HL-60 (cell line): ENCODE measurements at places on chromosomes 6 and 20.

GRCh38 chr20:63215101-63216040, 560 bp downstream of the YTHDF1 start:
- peak; percentile 27 for DNase-seq

GRCh38 chr20:640674-641515, 12.1 kb downstream of the SRXN1 start:
- no peak for DNase-seq

- no peak for DNase-seq
These were observed 82.3 kb downstream of the CEBPB start for GRCh38 chr20:50272724-50273446.

- no peak for DNase-seq
These were observed 259.7 kb downstream of the RFPL4B start for GRCh38 chr6:112606656-112607435.

DNA sequence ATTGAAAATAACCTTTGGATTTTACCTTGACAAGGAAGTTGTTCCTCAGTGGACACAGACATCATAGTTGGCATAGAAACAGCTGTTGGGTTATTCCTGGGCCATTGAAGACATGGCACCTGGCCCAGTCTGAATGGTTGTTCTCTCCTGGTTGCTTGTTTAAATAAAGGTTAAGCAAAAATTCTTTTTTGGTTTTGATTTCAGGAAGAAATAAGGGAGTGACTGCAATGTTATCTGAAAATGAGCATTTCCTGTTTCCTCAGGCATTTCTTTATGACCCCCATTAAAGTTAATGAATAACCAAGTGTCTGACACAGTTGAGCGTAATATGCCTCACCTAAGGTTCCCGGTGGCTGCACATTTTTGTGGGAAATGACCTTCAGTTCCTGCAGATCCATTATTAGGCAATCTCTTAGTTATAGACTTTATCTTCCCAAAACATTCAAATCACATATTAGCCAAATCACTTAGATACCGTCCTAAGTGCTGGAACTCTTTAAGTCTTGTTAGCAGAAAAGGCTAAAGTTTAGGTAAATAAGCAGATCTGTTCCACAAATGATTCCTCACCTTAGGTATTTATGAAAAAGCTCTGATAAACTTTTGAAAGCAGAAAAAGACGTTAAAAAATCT, 648.7 kb upstream of the FLRT3 start:
- no peak for DNase-seq

DNA sequence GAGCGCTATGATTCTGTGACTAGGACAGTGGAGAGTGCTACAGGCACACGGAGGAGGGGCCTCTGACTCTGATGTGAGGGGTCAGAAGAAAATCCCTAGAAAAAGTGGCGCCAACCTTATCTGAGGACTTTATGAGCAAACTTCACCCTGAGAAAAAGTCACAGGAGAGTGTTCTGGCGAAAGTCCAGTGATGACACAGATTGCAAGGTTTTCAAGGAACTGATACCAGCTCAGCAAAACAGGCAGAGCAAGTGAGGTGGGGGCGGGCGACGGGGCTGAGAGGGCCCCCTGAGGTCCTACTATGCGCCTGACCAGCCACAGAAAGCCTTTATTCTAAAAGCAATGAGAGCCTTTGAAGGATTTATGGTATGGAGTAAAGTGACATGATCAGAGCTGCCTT, 73.3 kb downstream of the SLC22A23 start:
- no peak for DNase-seq

GRCh38 chr6:26172608-26172968, 85.4 kb downstream of the HFE start:
- peak; percentile 57 for DNase-seq

DNA sequence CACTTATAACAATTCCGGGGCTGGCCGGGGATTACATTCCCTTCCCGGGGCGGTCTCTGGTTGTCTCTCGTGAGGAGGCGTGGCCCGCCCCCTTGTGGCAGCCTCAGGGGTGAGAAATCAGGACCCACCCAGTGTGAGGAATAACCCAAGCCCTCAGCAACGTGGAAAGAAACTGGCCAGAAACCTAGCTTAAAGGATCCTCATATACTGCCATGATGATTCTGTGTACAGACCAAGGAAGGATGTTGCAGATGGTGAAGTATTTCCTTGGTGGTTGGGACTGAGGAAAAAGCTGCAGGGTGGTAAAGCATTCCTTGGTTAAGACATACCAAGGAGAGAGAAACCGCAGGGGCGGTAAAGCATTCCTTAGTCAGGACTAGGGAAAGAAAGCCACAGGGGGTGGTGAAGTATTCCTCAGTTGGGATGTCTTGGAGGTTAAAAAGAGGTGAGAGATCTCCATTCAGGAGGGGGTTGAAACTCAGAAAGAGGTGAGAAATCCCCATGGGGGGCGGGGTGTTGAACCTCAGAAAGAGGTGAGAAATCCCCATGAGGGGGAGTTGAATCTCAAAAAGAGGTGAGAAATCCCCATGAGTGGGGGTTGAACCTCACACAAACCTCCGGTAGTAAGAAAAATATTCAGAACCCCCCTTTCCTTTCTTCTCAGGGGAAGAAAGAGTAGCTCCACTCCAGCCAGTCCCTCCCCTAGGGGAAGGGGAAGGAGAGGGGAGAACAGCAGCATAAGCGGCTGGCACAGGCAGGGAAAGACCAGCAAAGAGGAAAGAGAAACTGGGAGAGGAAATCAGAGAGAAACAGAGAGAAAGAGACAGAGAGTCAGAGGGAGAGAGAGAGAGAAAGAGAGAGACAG, 238.1 kb downstream of the RNGTT start:
- DNase-seq = no peak

DNA sequence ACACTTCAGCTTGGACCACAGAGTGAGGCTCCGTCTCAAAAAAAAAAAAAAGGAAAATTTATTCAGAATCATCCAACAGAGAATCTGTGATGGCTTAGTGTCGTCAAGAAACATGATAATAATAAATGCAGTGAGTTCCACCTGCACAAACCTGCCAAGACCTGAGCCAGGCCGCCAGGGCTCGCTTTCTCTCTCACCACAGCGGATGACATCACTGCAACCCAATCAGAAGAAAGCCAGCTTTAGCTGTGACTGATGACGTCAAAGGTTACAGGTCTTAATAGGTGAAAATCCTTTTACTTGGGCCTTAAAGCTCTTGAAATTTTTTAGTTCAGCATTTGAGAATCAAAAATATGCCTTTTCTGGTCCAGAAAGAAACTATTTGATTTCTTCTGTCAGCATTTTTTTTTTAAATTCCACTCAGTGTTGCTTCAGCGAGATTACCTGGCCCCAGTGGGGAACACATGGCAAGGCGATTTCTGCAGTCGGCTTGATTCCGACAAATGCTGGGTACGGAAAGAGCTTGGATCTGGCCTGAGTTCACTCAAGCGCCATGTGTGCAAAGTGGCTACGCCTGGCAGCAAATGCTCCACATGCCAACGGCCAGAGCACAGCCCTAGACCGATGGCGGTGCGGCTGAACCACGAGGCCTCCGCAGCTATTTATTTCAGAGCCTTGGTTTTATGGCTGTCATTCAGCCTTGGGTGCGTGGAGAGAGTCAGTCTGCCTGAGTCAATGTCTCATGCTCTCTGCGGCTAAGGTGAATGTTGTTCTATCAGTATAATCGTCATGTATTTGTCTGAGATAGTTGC, 105.7 kb upstream of the QKI start:
- no peak for DNase-seq

GRCh38 chr6:154766288-154766687, 33.1 kb downstream of the SCAF8 start:
- no peak for DNase-seq

DNA sequence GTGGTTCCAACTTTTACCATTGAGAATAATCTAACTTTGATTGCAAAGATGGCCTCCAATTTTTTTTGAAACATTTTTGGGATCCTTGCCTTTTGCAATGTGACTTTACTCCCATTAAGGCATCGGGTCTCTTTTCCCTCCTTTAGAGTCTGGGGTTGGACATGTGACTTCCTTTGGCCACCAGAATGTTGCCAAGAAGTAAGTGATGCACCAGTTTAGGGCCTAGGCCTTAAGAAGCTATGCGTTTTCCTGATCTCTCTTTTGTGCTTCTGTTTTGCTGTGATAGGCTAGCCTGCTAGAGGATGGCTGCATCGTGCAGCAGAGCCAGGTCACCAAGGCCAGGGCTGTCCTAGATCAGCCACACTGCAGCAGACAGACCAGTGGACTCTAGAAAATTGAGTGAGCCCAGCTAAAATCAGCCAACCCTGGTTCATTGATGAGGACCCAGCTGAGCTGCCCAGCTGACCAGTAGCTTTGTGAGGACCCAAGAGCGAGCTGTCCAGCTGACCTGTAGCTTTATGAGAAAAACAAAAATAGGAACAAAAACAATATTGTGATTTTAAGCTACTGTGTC, 594.0 kb upstream of the JAG1 start:
- DNase-seq = no peak

DNA sequence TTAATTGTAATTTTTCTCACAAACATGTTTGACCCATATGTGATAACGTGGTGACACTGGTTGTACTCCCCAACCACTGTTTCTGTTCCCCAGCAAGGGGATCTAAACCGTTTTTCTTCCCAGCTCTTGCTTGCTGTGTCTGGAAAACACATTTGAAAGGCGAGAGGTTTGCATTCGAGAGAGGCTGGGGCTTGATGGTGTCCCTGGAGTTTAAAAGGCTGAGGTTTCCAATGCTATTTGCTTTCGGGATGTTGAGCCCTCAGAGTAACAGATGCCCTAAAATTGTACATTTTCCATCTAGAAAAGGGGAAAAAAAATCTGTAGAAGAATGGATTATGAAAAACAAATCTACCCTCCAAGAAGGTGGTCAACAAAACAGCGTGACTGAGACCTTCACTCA, 35.4 kb downstream of the AKAP12 start:
- DNase-seq = no peak

- no peak for DNase-seq
These were observed 28.3 kb downstream of the GLP1R start for GRCh38 chr6:39076623-39077535.

GRCh38 chr6:2688401-2689064, 62.2 kb downstream of the MYLK4 start:
- DNase-seq = no peak

GRCh38 chr20:45456632-45457031, 12.9 kb upstream of the WFDC2 start:
- no peak for DNase-seq

- peak; percentile 18 for DNase-seq
These were observed 40.8 kb downstream of the IYD start for GRCh38 chr6:150409576-150410066.

GRCh38 chr6:51398064-51398705, 579.5 kb downstream of the TFAP2B start:
- no peak for DNase-seq

DNA sequence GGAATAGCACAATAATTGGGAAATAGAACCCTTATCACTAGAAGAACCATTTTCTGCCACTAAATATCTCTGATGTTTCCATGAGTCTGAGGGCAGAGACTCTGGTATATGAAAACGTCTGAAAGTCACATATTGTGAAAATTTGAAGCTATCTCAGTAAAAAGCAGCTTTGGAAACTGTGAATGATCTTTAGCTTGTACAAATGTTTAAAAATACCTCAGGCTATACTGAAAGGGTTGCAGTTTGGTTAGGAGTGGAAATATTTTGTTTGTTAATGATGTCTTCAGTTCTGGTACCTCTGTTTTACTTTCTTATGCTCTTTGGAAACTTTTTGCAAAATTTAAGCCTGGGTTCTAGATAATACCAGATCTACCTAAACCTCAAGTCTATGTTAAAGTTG, 135.0 kb downstream of the SLC16A10 start:
- no peak for DNase-seq

- DNase-seq = no peak
These were observed 8.5 kb downstream of the CD164 start for GRCh38 chr6:109373762-109374161.

DNA sequence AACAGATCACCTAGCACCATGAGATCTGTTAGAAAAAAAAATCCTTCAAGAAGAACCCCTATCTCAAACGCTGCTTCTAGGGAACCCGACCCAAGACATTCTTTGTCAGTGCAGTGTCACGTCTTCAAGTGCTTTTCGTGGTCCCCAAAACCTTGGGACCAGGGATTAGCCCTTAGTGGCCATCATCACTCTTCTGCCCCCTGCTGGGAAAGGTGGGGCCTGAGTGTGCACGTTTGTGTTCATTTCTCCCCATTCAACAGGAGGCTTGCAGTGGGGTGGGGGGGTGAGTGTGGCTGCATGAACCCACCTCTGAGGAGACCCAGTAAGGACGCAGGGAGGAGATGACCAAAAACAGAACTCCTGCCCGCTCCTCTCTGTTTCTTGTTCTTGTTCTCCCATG, 218.2 kb upstream of the RNF24 start:
- no peak for DNase-seq

GRCh38 chr6:111702268-111702667, 96.6 kb upstream of the TRAF3IP2 start:
- no peak for DNase-seq

- DNase-seq = no peak
These were observed 18.2 kb upstream of the HDGFL1 start for GRCh38 chr6:22550971-22551670.

DNA sequence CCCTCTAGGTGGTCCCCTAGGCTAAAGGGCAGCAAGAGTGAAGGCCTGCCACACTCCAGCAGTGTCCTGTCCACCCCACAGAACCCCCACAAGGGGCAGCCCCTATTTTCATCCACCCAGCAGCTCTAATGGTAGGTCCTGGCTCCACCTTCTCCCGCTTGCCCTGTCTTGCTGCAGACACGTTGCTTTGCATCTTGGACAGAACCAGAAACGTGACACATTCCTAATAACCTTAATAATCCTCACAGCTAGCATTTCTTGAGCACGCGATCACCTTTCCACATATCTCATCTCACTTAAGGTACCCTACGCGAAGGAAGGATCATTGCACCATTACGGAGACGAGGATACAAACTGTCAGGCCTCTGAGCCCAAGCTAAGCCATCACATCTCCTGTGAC, 11.7 kb upstream of the SLC22A23 start:
- no peak for DNase-seq

- no peak for DNase-seq
These were observed 84.4 kb downstream of the INSM1 start for GRCh38 chr20:20452254-20452676.

- DNase-seq = no peak
These were observed 3.1 kb upstream of the MYL9 start for GRCh38 chr20:36538026-36538722.

- no peak for DNase-seq
These were observed 7.2 kb downstream of the GTF3C6 start for GRCh38 chr6:110965629-110966229.
